Mesenchymal stem cell (in vitro differentiated cells and primary cell): ENCODE measurements at places on chromosomes 11 and 22.

- DNase-seq = no peak
Observed at GRCh38 chr11:84901991-84902390, 725.2 kb downstream of the DLG2 start.

DNA sequence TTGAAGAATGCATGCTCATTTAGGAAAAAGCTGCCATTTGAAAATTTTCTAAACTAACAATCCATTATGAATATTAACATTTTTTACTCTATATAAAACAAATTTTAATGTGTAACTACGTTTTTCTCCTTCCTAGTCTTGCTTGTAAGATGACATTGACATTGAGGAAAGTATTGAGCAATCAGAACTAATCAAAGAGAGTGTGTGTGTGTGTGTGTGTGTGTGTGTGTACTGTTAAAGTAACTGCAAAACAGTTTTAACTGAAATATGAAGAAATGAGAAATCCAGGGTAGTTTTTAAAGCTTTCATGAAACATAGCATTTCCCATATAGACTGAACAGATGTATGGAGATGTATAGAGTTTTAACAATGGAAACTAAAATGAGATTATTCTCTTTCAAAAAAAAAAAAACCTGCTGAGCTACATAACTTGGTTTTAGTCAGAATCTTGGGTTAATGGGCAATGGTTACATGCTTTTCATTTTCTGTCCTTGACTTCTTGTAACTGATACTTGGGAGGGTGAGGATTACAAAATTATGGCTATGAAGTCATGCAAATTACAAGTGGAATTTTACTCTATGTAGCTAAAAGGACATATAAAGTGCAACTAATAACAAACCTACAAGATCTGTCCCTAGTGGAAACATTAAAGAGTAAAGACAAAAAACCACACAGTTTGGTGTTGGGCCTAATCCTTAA lies 2.0 kb downstream of the PDGFD start:
- DNase-seq = no peak

GRCh38 chr11:66289548-66290329 lies 796 bp upstream of the YIF1A start:
- no peak for DNase-seq

DNA sequence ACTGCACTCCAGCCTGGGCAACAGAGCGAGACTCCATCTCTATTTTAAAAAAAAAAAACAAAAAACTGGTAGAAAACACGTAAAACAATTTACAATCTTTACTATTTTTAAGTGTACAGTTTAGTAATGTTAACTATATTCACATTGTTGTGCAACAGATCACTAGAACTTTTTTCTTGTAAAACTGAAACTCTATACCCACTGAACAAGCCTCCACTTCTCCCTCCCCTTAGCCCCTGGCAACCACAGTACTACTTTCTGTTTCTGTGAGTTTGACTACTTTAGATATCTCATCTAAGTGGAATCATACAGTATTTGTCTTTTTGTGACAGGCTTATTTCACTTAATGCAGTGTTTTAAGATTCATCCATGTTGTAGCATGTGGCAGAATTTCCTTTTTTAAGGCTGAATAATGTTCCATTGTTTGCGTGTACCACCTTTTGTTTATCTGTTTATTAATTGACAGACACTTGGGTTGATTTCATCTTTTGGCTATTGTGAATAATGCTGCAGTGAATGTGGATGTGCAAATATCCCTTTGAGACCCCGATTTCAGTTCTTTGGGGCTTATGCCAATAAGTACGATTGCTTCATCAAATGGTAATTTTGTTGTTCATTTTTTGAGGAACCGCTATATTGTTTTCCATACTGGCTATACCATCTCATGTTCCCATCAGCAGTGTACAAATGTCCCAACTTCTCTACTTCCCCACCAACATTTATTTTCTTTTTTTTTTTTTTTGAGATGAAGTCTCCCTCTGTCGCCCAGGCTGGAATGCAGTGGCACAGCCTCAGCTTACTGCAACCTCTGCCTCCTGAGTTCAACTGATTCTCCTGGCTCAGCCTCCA lies 11.0 kb downstream of the DDB2 start:
- DNase-seq = peak; percentile 54

DNA sequence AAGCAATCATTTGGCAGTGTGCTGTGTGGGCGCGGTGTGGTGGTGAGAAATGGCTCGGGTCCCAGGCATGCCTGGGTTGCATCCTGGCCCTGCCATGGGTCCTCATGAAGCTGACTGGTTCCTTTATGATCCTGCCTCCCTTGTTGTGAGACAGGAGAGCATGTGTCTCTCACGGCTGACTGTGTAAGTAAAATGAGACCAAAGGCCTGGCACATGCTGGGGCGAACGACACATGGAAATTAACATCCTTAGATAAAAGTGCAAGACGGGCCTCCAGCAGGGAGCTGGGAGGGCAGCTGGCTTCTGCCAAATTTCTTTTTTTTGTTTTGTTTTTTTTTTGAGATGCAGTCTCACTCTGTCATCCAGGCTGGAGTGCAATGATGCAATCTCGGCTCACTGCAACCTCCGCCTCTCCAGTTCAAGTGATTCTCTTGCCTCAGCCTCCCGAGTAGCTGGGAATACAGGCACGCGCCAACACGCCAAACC lies 9.4 kb upstream of the FBLN1 start:
- no peak for DNase-seq

DNA sequence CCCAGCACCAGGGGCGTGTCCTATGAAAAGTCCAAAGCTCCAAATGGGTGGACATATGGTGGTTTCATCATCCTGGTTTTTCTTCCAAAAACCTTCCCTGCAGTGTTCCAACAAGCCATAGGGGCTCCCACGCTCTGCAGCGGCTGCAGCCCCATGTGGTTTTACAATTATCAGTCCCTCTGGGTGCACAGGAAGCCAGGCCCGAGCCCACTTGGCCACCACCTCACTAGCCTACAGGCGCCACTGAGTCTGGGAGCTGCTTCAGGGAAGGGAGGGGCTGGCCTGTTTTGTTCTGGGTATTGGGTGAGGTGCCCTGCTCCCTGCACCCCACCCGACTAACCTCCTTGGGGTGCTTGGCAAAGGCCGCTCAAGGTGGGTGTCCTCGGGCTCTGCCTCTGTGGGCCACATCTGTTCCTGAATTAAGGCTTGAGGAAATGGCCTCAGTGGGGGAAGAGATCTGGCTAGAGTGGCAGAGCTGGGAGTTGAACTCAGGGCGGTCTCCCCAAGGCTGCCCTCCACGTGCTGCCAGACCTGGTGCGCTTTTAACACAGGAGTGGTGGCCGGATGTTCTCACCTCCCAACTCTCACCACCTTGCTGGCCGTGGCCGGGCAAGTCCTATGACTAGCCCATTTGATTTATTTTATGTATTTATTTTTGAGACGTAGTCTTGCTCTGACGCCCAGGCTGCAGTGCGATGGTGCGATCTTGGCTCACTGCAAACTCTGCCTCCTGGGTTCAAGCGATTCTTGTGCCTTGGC lies 5.3 kb upstream of the CDC42BPG start:
- DNase-seq = no peak

GRCh38 chr11:61012737-61013215 lies 41.3 kb downstream of the CD6 start:
- no peak for DNase-seq

- peak; percentile 62 for DNase-seq
Observed at GRCh38 chr11:27563201-27563600, 56.6 kb upstream of the LIN7C start.

DNA sequence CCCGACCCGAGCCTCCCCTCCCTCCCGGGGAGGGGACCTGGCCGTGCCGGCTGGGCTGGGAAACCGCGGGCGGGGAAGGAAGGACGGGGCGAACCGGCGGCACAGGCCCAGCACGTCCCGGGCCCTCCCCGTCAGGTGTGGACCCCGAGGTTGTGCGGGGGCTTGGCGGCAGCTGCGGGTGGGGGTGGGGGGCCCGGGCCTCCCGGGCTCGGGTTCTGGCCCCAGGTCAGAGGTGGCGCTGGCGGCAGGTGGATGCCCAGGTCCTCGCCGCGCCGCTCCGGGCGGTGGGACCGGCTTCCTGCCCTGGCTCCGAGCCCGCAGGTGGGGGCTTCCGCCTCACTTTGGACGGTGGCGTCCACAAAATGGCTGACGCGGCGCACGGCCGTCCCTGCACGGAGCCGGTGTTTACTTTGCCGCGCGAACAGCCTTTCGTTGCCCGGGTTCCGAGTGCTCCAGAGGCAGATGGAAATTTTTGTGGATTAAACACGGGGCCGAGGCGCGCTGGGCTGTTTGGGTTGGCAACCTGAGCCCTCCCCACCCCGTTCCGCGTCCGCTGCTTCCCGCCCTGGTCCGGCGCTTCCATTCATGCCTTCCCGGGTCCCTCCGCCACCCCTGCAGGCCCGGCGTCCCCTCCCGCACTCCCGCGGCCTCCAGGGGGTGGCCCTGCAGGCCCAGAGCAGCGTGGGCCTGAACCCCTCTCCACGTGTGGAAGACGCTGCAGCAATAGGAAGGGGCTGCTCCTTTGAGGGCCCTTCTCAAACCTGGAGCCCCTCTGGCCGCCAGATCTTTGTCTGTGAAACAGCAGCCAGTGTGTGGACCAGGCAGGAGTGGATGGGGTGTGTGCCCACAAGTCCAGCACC lies 92.0 kb upstream of the KCNQ1OT1 start:
- DNase-seq = no peak

GRCh38 chr11:128705124-128705920 lies 11.4 kb downstream of the FLI1 start:
- DNase-seq = no peak

- DNase-seq = no peak
Observed at GRCh38 chr11:16097543-16097942, 258.8 kb downstream of the SOX6 start.

DNA sequence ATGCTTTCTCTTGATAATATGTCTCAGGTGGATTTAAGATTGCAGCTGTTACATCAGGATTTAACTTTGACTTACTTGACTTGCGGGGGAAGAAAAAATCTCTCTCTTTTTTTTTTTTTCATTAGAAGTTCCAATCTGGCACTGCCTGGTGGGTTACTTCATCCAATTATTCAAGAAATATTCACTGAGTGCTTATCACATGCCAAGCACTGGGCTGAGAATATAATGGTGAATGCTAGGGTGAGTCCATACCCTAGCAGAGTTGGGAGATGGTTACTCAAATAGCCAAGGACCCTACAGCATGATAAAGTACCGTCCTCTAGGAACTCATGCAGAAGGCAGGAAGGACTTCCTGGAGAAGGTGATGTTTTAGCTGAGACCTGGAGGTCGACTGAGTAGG lies 57.9 kb upstream of the EIF3D start:
- no peak for DNase-seq

DNA sequence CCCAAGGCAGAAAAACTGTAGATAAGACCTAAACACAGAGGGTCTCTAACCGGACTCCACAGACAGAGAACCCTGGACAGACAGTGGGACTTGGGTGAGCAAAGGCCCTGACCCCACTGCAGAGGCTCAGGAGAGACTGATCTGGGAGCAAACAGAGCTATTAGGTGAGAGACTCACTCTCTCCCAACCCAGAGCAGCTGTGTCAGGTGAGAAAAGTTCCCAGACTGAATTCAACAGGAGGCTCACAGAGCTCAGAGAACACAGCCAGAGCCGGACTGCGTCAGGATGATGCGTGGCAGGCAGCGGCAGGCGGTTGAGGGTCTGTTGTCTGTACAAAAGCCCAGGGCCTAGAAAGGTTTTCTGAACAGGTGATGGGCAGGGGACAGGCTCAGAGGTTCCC lies 5.5 kb downstream of the RFPL2 start:
- DNase-seq = no peak

- no peak for DNase-seq
Observed at GRCh38 chr11:79007771-79008402, 432.9 kb downstream of the TENM4 start.

GRCh38 chr22:46239261-46240048 lies 10.6 kb downstream of the CDPF1 start:
- no peak for DNase-seq
